ENCODE measurements at places on chromosomes 3 and 15.
A peak's percentile ranks its signal among the peaks of the same experiment; 100 is the strongest.

DNA sequence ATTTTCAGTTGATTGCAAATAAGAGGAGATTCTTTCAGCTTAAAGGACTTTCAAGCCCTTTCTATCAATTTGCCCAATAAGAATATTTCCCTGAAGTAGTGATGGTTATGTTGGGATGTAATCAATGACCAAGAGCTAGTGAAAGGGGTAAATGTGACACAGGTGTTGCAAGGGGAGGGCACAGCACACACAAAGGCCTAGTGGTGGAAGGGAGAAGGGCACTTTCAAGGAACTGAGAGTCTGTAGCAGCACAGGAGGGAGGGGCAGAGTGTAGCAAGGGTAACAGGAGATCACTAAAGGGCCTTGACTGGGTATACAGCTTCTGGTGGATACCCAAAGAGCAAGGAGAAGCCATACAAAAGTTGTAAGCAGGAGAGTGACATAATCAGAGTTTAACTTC, 217.8 kb upstream of the ARHGEF26 start:
- DNase-seq, result no peak

GRCh38 chr15:53833134-53833624, 73.7 kb upstream of the WDR72 start:
- no peak for DNase-seq

DNA sequence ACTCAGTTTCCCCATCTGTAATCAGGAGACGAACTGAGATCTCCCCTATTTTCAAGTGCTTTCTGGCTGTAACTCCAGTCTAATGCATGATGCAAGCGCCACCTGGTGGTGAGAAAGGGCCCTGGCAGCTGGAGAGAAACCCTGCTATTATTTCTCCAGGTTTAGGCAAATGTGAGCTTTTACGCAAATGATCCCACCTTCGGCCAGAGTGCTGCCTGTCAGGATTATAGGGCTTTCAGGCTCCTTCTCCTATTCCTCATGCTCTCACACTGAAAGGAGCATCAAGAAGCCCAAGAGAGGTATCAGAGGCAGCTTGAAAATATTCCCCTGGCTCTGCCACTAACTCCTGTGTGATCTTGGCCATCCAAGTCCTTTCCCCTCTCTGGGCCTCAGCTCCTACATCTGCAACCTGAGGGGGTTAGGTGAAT, 93.9 kb upstream of the RASGRF1 start:
- DNase-seq, result peak; percentile 59

DNA sequence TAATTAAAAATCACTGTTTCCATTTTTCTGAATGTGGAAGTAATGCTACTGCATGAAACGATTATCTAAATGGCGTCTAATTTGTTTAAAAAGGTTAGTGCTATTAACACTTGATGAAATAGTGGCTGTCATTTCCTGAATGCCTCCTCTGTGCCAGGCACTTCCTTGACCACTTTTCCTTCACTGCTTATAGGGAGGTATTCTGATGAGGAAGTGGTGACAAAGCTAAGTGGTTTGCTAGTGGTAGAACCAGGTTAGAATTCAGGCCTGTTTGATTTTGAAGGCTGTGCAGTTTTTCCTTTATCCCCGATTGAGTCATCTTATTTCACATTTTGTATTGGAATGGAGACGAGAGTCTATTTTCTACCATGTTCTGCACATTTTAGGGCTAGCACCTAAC, 119.0 kb downstream of the USP13 start:
- no peak for DNase-seq

GRCh38 chr3:35633332-35634124, 5.8 kb upstream of the ARPP21 start:
- no peak for DNase-seq
